ENCODE measurements at places on chromosomes 7 and 10.

- DNase-seq: no peak
These were observed 567.8 kb upstream of the NRG3 start for GRCh38 chr10:81306971-81307782.

GRCh38 chr10:34526758-34527730 lies 288.1 kb downstream of the PARD3 start:
- DNase-seq: no peak

DNA sequence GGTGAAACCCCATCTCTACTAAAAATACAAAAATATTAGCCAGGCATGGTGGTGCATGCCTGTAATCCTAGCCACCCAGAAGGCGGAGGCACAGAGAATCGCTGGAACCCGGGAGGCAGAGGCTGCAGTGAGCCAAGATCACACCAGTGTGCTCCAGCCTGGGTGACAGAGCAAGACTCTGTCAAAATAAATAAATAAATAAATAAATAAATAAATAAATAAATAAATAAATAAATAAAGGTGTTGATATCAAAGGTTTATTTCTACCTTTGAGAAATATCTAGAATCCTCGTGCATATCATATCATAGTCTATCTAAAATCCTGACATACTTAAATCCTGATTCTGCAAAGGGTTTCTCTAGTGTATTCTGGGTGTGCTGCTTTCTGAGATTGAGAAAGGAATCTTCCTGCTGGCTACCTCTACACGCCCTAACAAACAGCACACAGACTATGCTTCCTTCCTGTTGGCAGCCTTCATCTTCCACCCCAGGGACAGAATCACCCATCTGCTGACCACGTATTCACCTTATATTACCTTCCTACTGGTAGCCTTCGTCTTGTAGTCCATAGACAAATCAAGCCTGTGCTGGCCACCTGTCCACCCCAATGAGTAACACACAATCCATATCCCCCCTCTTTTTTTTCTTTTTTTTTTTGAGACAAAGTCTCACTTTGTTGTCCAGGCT lies 8.7 kb downstream of the ABLIM1 start:
- no peak for DNase-seq

DNA sequence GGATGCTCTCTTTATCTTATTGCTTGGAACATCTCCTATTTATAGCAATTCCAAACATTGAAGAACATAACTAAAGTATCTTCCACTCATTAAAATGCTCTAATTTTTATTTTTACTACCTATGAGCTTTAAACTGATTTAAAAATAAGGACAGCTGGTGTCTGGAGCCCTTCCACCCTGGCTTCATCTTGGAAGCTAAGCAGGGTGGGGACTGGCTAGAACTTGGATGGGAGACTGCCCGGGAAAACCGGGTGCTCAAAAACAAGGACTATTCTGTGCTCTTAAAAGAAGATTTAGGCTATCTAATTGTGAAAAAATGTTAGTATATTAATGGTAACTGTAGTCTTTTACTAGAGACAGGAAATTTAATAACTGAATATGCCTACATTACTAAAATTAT lies 69.2 kb downstream of the ARMC3 start:
- no peak for DNase-seq
